Activated gamma-delta T cell (primary cell): ENCODE measurements at places on chromosomes 6 and 20.

DNA sequence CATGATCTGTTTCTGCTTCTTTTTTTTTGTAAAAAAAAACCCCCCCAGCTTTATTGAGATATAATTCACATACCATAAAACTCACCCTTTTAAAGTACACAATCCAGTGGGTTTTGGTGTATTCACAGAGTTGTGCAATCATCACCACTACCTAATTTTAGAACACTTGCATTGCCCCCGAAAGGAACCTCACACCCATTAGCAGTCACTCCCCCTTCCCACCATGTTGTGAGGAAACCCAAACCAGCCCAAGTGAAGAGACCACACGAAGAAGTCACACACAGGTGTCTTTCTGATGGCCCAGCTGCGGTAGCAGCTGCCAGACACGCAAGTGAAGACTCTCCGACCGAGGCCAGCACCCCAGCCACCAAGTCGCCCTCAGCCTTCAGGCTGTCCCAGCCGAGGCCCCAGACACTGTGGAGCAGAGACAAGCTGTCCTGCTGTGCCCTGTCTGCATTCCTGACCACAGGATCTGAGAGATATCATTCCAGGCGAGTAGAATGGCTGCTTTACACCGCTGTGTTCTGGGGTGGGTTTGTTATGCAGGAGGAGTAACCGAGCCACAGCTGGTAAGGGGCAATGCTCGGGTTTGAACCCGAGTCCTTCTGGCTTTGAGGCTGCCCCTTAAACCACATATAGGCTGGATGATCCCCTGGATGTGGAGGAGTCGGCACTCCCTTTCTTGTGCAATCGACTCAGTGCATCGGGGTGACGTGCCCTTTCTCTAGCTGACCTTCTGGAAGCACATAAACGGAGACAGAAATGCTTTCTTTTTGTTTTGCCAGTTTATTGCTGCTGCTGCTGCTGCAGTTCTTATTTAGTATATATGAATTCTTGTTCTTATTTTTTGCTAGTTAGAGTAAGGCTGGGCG, 59.1 kb upstream of the PTPN1 start:
- peak; percentile 27 for DNase-seq

GRCh38 chr6:88712243-88712936, 251.0 kb downstream of the RNGTT start:
- DNase-seq = no peak

GRCh38 chr6:162538643-162539064, 188.9 kb downstream of the PRKN start:
- DNase-seq = no peak

DNA sequence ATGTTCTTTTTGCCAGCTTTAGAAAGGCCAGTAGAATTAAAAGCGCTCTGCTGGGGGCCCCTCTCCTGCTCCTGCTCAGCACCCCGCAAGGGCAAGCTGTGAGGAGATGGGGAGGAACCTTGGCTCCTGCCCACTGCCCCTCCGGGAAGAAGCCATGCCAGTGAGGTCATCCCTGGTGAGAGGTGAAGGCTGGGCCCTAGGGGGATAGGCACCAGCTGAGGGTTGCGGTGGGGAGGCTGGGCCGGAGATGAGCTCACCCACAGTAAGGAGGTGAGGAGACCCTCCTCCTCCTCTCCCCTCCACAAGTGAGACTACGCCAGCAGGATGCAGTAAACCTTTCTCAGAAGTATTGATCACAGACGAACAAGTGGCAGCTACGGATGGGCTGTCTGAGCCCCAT, 32.1 kb downstream of the LRFN2 start:
- DNase-seq = no peak

- no peak for DNase-seq
Observed at GRCh38 chr20:8545212-8545611, 413.1 kb downstream of the PLCB1 start.

DNA sequence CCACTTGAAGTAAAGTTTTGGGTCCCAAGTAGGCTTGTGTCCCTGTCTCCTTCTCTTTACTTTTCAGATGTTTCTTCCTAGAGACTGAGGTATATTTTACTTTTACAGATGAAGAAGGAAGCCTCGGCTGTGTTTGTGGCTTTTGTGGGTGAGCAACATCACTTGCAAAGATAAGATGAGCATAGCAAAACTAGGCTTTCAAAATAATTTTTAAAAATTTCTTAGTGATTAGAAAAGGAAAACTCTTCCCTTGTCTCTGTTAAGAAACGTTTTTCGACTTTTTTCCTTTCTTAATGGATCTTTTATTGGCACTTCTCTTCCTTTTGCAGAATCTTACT, 7.6 kb downstream of the PTPN1 start:
- DNase-seq = no peak

DNA sequence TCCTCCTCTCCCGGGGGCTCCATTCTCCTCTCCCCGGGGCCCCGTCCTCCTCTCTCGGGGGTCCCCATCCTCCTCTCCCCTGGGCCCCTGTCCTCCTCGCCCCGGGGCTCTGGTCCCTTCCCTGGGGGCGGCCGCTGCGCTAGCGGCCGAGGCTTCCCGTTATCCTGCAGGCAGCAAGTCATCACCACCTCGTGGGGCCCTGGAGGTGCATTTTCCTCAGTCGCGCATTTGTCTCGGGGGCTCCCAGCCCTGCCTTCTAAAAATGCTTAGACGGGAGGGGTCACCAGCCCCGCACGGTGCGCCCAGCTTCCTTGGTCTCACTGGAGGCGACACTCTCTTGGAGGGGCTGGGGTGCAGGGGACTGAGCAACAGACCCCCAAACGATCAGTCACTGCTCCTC, 216.5 kb downstream of the QKI start:
- DNase-seq = no peak

DNA sequence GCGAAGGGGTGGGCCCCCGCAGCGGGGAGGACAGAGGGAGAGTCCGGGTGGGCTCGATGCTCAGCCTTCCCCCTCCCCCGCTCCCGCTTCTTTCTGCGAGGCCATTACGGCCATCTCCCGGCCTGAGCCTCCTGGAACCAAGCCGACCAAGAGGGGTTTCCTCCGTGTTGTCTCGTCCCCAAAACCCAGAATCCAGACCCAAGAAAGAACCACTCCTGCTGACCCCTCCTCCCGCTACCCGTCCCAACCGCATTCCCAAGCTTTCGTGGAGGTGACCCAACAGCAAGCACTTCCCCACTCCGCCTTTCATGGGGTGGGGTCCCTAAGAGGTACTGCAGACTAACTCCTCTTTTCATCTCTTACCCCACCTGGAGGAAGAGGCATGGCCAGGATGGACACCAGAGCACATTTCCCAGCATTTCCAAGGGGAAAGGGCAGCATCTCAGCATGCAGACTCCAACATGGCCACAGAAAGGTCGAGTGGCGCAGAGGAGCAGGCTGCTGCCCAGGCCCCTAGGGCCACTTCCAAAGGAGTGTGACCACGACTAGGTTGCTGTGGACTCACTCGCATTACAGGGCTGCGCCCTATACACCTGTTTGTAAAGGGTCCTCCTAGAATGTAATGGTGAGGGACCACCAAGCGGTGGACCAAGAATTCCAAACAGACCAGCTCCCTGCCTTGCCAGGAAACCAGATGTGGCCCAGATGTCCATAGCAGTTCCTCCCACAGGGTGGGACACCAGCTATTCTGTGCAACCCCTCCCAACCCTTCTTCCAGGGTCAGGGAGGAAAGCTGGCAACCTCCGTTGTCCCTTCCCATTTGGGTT, 53.4 kb downstream of the MRPL14 start:
- DNase-seq = no peak

- DNase-seq = no peak
Observed at GRCh38 chr6:54916858-54917257, 70.3 kb downstream of the FAM83B start.

- DNase-seq = no peak
Observed at GRCh38 chr6:13463941-13464340, 23.5 kb downstream of the GFOD1 start.
